ENCODE measurements at places on chromosomes 16 and 17.

- no peak for DNase-seq
Measured at GRCh38 chr17:74736513-74737298, at the start of gene RAB37. Gene RAB37 (plus strand): TSS chr17:74737256. CDS start chr17:74737273, 17 bp downstream.

- no peak for DNase-seq
Measured at GRCh38 chr17:31152271-31152670, 57.5 kb downstream of the NF1 start.

- DNase-seq: no peak
Measured at GRCh38 chr17:4332296-4332970, 34.0 kb downstream of the UBE2G1 start.

GRCh38 chr16:86072328-86073102 lies 173.6 kb downstream of the IRF8 start:
- DNase-seq: peak; percentile 25

All from fibroblast of skin of left biceps (primary cell).